OCI-M1 (cell line): ENCODE measurements at places on chromosomes 2 and 18.

DNA sequence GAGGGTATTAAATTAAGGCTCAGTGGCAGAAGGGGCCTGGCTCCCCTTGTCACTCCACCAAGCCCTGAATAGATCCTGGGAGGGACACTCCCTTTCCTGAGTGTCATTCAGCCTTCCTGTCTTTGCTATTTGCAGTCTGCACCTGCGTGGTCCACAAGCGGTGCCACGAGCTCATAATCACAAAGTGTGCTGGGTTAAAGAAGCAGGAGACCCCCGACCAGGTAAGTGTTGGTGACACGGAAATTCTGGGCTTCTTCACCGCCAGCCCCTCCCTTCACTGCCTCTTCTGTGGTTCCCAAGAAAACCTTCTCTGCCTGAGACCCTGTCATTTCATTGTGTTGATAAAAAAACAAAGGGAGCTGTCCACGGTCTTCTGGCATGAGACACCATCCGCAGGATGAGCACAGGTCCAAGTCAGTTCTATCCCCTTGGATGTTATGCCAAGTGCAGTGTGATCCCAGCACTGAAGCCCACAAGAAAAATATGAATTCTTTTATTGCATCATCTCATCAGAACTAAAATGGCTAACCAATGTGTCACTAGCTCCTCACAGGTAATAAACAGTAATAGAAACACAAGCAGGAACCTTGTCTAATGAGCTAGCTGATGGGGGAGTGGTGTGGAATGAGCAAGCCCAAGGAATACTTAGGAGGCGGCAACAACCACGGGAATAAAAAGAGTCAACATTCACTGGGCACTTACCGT, 316.9 kb upstream of the EPAS1 start:
- no peak for DNase-seq

DNA sequence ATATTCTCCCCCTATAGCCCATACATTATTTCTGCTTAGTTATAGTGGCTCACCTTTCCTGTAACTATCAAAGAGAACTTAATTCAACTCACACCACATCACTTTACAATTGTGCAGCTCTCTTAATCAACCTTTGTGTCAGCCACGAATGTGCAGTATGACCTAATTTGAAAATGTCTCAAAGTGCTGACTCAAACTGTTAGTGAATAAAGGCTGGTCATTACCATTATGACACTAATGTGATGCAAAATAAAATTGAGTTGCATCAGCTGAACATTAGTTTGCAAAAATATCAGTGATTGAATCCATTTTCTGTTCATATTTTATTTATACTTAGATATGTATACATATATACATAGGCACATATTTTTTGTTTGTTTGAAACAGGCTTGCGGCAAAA, 251.8 kb downstream of the MEIS1 start:
- DNase-seq = peak; percentile 38

DNA sequence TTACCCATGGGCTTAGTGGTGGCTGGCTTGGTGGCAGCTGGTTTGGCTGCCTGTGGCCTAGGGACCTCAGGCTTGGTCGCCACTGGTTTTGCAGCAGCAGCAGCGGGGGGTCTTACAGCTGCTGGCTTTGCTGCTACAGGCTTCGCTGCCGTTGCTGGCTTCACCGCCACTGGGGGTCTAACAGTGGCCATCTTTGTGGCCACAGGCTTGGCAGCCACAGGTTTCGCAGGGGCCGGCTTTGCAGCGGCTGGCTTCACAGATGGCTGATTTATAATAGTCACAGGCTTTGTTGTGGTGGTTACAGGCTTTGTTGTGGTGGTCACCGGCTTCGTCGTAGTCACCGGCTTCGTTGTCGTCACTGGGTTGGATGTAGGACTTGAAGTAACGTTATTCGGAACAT, 77.8 kb downstream of the COL6A3 start:
- no peak for DNase-seq

DNA sequence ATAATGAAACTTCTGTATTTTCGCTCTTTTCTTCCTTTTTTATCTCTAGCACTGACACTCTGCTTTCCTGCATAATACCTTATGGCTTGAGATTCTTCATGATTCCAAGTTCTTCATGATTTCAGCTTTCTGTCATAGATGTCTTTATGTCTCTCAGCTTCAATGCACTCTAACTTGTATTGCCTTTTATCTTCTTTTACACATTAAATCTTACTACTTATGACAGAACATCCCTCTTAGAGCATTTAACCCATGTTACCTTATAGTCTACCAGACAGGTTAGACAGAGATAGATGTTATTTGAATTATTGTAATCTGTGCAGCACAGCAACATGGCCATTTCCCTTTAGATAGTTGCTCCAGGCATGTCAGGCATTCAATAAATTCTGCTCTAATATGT, 1475.7 kb upstream of the TMEFF2 start:
- no peak for DNase-seq

GRCh38 chr2:156037482-156037881, 295.0 kb downstream of the NR4A2 start:
- no peak for DNase-seq

GRCh38 chr2:17878281-17879136, at the start of gene KCNS3:
KCNS3 (plus strand) TSS chr2:17878667; CDS start chr2:17931009, 52,342 bp downstream.
- no peak for DNase-seq

GRCh38 chr18:10526561-10526949, 728 bp downstream of the NAPG start:
- DNase-seq = peak; percentile 59

DNA sequence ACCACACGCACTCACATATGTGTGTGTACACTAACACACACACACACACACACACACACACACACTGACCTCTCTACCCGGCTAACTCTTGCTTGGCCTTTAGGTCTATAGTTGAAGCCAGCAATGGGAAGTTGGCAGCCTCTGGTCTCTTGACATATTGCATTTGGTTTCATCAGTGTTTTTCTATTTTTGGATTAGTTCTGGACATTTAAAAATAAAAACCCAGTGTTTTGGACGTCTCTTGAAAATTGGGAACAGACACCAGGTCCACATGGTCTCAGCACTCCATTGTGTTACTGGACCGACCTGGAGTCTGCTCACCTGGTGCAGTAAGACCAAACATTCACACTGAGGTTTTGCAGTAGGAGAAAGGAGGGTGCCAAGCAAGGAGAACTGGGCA, 50.4 kb upstream of the AFF3 start:
- DNase-seq = peak; percentile 1
